Right lung (tissue), 10 donors: ENCODE measurements at places on chromosomes 4 and X.
A peak's percentile ranks its signal among the peaks of the same experiment; 100 is the strongest.

- DNase-seq, result no peak
These were observed 90.8 kb downstream of the PPP2R2C start for GRCh38 chr4:6381571-6382123.

DNA sequence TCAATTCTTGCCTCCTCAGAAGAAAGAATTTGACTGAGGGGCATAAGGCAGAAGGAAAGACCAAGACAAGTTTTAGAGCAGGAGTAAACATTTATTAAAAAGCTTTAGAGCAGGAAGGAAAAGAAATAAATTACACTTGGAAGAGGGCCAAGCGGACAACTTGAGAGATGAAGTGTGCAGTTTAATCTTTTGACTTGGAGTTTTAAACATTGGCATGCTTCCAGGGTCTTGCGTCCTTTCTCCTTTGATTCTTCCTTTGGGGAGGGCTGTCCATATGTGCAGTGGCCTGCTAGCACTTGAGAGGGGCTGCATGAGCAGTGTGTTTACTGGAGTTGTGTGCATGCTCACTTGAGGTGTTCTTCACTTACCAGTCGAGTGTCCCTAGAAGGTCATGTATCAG lies 275.8 kb upstream of the IL1RAPL1 start:
- DNase-seq, result peak; percentile 51

- DNase-seq, result no peak
These were observed 331.5 kb downstream of the NKX6-1 start for GRCh38 chr4:84167564-84167963.

GRCh38 chr4:26005764-26006163 lies 91.7 kb downstream of the SMIM20 start:
- no peak for DNase-seq

- no peak for DNase-seq
These were observed 1454.7 kb upstream of the IGFBP7 start for GRCh38 chr4:58564695-58565475.

DNA sequence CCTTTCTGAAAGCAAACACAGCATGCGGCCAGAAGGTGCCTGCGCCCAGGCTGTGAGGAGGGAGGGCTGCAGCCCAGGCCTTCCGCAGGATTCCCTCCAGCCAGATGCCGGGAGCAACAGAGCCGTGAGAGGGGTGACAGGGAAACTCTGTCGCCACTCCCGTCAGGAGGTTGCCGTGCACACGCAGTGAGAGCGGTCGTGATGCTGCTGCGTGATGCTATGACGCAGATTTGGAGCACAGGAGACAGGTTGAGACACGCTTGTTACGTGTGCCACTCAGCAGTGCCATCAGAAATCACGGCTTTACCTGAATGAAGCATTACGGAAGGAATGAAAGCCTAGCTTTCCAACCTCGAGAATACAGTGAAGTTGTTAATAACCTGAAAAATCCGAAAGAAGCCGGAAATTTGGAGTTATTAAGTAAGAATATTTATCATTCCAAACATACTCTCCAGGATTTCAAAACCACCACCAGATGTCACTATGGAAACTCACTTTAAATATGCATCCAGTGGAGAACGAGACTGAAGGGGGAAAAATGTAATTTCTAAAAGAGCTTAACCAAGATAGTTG lies 54.4 kb downstream of the FAT1 start:
- peak; percentile 49 for DNase-seq

- DNase-seq, result no peak
These were observed 9.3 kb upstream of the ALG13 start for GRCh38 chrX:111671668-111672067.

- DNase-seq, result no peak
These were observed 495.1 kb upstream of the FRG1 start for GRCh38 chr4:189445613-189446012.

- no peak for DNase-seq
These were observed 71.4 kb downstream of the RTL5 start for GRCh38 chrX:72060196-72060920.

- no peak for DNase-seq
These were observed 95.8 kb upstream of the IL13RA1 start for GRCh38 chrX:118631586-118631985.

DNA sequence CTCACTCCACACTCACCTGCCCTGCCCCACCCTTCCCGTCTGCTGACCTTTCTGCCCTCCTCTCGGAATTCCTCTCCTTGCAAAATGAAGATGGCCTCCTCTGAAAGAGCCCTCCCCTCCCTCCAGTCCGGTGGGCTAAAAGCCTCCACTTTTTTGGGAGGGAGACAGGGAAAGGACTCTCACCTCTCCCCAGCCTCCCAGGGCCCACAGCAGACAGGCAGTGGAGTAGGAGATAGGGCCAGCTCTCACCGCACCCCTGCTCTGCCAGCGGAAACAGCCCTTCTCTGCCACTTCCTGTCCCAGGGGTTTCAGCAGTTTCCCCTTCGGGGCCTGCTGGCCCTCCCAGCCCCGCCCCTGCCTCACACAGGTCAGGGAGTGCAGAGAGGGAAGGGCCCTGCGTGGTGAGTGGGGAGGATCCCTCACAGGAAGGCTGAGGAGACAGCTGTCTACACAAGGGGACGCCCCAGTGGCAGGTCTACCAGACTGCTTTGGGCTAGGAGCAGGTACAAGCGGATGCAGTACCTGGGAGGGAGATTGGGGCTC lies 18.2 kb downstream of the ELF4 start:
- no peak for DNase-seq

GRCh38 chr4:94442251-94442650 lies 9.5 kb upstream of the PDLIM5 start:
- no peak for DNase-seq

GRCh38 chr4:166363198-166363597 lies 490.2 kb downstream of the TLL1 start:
- DNase-seq, result no peak

- no peak for DNase-seq
These were observed 59.7 kb downstream of the HADH start for GRCh38 chr4:108049406-108049805.

- DNase-seq, result no peak
These were observed 310.6 kb upstream of the AADAT start for GRCh38 chr4:170400361-170400760.

GRCh38 chrX:69179380-69179911 lies 14.2 kb upstream of the PJA1 start:
- DNase-seq, result peak; percentile 53
